ENCODE measurements at places on chromosomes 12 and 14.

DNA sequence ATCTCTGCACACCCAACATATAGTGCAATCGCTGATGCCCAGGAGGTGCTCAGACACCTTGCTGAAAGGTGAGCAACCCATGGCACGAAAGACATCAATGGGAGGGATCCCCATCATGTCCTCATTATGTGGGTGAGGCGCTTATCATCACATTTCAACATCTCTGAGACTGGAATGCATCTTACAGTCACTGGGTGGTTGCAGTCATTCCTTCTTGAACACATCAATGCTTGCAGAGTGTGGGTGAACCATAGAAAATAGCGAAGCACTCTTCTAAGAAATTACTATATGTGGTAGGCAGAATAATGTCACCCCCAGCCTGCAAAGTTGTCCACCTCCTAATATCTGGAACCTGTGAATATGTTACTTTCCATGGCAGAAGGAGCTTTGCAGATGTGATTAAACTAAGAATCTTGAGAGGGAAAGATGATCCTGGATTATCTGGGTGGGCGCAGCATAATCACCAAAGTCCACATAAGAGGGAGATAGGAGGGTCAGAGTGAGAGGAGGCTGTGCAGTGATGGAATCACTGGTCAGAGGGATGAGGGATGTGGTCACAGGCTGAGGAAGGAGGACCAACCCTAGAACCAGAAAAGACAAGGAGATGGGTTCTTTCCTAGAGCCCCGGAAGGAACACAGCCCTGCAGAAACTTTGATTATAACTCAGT is 51.2 kb downstream of the GLRX5 start:
- no peak for DNase-seq

- DNase-seq = no peak
Measured at GRCh38 chr14:95226801-95227200, 69.5 kb upstream of the DICER1 start.

DNA sequence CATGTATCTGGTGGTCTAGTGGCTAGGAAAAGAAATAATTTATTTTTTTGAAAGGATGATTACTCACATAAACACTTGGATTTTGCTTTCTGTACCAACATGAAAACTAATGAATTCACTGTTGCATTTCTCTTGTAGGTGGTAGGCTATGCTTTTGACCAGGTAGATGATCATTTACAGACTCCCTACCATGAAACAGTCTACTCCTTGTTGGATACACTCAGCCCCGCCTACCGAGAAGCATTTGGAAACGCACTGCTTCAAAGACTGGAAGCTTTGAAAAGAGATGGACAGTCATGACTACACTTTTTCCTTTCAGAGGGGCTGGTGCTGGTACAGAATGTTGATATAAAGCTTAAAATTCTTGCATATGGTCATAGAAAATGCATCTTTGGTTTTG is 6.5 kb upstream of the AK7 start:
- DNase-seq = no peak

- no peak for DNase-seq
Measured at GRCh38 chr14:92688434-92689375, 59.7 kb downstream of the LGMN start.

DNA sequence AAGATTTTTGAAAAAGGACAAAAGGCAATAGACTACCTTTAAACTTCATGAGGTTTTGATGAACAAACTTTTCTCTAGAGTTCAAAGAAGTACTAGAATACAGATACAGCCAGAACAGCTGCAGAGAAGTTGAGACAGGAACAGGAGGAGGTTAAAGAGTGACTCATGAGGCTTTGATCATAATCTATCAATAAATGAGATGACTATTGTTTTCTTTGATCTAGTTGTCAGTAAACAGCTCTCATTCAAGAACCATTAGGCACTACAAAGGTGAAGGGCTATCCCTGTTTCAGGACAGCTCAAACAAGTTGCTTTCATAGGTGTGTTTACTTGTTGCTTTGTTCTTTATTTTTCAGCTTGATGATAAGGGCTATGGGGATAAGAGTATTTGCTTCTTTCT is 2.4 kb downstream of the WASHC3 start:
- no peak for DNase-seq
